Left renal cortex interstitium (tissue), 4 donors: ENCODE measurements at places on chromosomes 1 and 21.

DNA sequence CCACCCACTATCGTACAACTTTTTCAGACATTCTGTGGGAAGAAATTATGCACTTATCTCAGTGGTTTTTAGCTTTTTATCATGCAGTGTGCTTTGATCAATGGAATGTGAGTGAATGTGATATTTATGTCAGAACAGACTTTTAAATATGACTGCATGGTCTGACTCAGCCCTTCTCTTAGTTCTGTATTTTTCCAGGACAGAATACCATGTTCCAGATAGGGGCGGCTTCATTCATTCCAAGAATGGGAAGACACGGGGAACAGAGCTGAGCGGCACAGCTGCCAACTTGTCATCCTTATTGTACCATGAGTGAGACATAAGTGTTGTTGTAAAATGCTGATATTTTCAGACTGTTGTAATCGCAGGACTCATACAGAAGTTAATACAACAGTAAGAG lies 214.6 kb upstream of the NCAM2 start:
- no peak for DNase-seq

DNA sequence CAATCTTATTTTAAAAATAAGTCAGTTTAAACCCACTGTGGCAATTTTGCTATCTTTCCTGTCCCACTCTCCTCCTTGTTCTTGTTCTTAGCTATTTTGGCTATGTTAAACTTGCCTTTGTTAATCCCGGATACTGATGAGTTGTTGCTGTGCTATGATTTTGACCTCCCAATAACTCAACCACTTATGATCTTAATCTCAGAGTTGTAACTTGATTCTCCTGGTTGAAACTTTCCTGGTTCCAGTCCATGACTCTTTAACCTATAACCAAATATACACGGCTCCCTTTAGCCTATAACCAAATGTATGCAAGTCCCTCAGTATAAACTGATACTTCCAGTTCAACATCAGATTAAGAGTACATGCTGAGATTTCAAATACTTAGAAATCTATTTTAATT lies 15.6 kb upstream of the ACADM start:
- DNase-seq = no peak

GRCh38 chr1:240803151-240803550 lies 191.2 kb upstream of the GREM2 start:
- DNase-seq = no peak

- no peak for DNase-seq
These were observed 92.3 kb downstream of the DMRTB1 start for GRCh38 chr1:53551428-53551995.

DNA sequence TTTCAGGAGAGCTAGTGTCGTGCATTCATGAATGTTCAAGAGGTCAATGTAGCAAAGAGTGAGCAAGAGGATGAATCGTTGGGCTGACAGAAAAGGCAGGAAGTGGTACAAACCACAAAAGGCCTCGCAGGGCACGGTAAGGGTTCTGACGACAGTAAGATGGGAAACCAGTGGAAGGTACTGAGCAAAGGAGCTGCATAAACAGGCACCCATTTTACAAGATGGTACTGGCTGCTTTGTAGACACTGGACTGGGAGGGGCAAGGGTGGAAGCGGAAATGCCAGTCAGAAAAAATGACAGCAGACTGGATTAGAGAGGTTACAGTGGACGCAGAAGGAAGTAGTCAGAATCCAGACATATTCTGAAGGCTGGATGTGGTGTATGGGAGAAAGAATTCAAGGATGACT lies 123.5 kb downstream of the PTPN14 start:
- DNase-seq = no peak

GRCh38 chr1:118169016-118169415 lies 16.0 kb downstream of the SPAG17 start:
- DNase-seq = no peak

DNA sequence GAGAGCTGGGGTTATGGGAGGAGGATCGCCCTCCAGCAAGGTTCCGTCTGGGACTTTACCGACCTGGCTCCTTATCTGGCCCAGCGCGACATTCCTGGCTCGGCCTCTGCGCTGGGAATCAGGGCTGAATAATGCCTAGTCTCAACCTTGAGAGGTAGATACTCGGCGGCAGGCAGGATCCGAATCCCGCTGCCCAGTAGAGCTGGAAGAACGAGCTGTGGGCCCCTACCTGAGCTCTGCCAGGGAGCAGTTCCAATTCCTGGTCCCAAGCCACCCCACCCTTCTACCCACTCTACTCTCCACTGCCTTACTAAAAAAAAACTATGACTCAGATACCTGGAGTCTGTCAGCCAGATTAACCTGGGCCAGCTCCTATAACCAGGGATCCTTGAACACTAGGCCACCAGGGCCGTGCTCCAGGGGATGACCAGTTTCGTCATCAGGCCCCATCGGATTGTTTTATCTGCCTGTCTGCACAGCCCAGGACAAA lies 53.6 kb downstream of the RHBG start:
- DNase-seq = no peak

DNA sequence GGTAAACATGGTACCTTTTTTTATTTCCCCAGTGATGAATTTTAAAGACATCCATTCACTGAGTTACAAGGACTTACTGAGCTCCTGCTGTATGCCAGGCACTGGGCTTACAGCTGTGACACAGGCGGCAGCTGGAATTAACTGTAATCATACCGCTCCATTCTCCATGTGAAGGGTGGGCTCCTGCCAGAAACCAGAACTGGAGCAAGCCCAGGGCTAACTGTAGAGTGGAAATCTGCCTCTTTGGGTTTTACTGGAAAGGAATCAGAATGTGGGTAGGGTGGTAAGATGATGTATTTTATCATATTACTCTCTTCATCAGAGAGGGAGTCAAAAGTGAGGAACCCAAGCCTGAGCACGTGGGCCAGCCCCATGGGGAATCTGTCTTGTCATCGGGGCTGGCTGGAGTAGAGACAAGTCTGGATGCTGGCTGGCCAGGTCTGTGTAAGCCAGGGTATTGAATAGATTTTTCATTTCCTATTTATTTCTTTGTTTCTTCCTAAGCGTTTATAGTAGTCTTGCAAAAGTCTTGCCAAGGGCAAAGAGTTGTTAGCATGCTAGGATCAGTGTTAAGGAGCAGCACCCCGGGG lies 21.5 kb downstream of the FGGY start:
- DNase-seq = no peak

- no peak for DNase-seq
These were observed 3.7 kb upstream of the FABP3 start for GRCh38 chr1:31376375-31377134.

- no peak for DNase-seq
These were observed 40.4 kb downstream of the SKI start for GRCh38 chr1:2268285-2269056.

- DNase-seq = no peak
These were observed 66.9 kb upstream of the ATP1A1 start for GRCh38 chr1:116306102-116306501.

GRCh38 chr1:30872033-30872947 lies 36.3 kb downstream of the SDC3 start:
- DNase-seq = no peak

GRCh38 chr1:29647581-29647980 lies 411.3 kb downstream of the PTPRU start:
- no peak for DNase-seq

DNA sequence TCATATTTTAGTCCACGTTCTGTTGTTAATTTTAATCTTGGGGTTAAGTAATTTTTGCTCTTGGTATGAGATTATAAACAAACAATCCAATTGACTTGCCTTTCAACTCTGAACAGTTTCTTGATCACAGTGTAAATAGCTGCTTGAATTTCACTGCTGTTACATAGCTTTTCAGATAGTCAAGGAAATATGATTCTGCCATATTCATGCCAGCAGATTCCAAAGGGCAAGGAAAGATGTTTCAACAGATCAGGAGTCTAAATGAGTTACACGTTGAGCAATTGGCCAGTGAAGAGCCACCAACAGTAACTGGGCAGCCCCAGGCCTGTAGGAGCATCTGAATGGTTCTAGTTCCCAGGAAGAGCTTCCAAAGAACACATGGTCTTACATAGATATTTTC lies 93.6 kb downstream of the LEPR start:
- DNase-seq = no peak

- DNase-seq = no peak
These were observed at the start of gene H6PD for GRCh38 chr1:9234223-9235095. TSS of gene H6PD (plus strand) at chr1:9234774. CDS start at chr1:9244935, 10,161 bp downstream.

- peak; percentile 21 for DNase-seq
These were observed 18.2 kb upstream of the MSTO1 start for GRCh38 chr1:155591770-155592169.

GRCh38 chr1:58773406-58773840 lies 10.4 kb downstream of the JUN start:
- no peak for DNase-seq

DNA sequence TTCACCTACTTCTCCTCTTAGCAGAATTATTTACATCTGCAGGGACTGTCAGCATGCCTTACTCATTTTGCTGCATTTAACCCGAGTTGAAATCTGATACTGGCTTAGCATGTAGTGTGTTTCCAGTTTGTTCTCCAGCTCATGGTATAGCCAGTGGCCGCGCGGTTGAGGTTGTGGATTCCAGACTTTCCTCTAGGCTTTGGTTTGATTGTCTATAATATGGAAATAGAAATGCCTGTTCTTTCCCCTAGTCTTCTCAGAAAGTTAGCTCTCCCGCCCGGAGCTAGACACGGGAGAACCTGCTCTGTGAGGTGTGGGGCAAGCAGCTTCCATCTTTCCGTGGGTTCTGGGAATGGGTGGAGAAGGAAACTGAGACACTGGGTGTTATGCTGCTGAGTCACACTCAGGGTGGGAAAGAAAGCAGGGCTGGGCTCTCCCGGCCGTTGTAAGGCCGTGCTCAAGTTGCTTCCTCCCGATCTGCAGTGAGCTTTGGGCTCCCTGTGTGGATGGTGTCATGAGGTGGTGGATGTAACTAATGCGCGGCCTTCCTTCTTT lies 206.8 kb upstream of the TMEM51 start:
- DNase-seq = no peak

GRCh38 chr21:24716281-24716918 lies 890.9 kb downstream of the MRPL39 start:
- no peak for DNase-seq

DNA sequence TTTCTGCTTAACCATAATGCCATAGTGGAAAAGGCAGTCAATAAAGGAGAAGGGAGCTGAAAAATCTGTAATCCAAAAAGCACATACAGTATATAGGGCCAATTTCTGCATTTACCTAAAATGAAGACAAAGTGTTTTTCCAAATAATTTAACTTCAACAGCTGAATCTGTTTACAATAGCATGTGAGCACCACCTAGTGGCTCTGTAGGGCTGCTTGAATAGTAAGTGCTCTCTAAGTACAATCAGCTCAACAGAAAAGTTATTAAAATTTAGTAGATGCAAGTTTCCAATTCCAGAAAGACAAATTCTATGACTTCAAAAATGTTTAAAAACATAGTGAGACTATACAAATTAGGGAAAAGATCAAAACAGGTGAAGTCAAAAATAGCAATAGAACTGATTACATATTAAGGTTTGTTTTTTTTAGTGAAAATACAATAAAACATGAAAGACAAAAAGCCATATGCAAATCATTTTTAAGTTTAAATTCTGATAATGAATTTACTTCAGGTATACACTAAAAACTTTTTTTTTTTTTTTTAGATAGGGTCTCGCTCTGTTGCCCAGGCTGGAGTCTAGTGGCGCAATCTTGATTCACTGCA lies 220.0 kb downstream of the SETD4 start:
- no peak for DNase-seq

GRCh38 chr1:183753464-183753891 lies 51.4 kb upstream of the RGL1 start:
- DNase-seq = no peak

- DNase-seq = no peak
These were observed 76.7 kb upstream of the ZNF326 start for GRCh38 chr1:89918127-89918793.

GRCh38 chr1:155912056-155912536 lies 947 bp upstream of the RIT1 start:
- no peak for DNase-seq

DNA sequence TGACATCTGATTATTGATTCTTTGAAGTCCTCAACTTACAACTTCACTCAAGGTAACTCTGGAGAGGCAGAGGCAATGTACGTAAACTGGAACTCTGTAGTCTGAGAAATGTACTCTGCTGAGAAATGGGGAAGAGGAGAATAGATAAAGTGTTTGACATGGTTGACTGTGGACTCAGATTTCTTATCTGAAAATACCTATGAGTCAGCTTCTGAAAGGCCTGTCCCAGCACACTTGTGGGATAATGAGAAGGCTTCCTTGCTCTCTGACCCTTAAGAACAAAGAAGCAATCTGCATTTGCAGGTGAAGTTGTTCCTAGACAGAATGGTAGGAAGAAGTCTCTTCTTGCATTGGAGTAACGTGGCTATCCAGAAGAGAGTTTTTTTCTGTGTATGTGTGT lies 1573.5 kb downstream of the BRINP3 start:
- no peak for DNase-seq

DNA sequence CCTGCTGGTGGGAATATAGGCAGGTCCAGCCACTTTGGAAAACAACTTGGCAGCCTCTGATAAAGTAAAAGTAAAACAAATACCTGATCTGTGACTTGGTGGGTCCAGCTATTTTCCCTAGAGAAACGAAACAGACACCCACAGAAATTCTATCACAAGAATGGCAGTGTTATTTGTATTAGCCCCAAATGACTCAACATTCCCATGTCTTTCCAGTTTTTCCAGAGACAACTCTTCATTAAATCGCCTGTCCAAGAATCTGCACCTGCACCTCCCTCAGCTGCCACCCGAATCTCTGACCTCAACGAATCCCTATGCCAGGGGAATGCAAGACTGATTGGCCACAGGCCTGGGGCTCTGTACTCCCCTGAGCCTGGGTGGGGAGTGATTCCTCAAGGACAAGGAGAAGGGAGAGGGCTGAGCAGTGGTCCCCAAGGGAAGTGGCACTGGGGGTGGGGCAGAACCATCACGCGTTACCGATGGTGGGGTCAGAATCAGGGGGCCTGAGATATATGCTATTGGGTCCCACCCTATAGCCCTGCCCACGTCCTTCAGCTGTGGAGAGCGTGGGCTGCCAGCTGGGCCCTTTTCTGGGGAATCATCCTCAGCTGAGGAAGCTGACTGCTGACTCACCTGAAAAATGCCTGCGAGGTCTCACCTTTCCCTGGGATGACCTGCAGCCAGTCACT lies 553.0 kb downstream of the PTPRU start:
- no peak for DNase-seq

DNA sequence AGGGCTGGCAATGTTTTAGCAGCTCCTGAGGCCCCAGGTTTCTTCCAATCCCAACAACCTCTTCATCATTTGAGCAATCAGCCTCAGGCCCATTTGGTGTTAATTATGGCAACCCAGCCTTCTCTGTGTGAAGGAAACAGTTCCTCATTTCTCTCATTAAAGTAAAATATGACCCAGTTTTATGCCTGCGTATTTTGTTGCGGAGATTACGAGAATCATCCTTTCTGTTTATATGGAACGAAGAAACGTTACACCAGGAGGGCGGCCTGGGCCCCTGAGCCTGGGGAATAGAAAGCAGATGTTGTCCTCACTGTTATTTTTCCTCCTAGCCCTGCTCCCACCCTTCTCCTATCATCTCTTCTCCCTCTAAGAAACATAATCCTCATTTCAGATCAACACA lies 332.2 kb upstream of the USP24 start:
- DNase-seq = no peak

DNA sequence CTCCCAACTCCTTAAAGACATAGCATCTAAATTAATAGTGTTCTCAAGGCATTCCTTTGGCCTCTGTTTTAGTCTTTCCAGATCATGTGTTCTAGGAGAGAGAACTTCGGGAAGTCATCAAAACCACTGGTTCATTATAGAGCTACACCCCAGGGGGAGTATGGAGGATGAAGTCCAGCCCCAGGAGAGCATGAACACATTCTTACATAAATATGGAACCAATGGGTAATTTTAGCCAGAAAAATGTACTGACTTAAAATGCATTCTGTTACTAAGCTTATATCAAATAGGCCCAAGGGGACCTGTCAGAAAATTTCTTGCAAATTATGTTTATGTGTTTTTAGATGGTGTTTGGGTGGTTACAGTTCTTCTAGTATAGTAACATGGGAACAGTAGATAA lies 165.2 kb downstream of the NTMT2 start:
- no peak for DNase-seq
